ENCODE measurements at places on chromosomes 7 and 10. TPM values are rescaled to one million over a fixed set of nuclear protein-coding genes. Genes with fewer than 3 reads are reported as not detected.

Gene RELN
- 0.52 TPM for total RNA-seq

Gene STMP1
- total RNA-seq: 45.2 TPM

Gene ASB10
- total RNA-seq: not detected

Gene MBL2
- not detected for total RNA-seq

Gene VAX1
- total RNA-seq: 3.2 TPM

Gene JAKMIP3
- 0.65 TPM for total RNA-seq

Gene CACNB2
- total RNA-seq: 0.43 TPM

Gene TMEM248
- total RNA-seq: 104 TPM

Gene HMX2
- not detected for total RNA-seq

Gene ASZ1
- not detected for total RNA-seq

Gene CCL24
- total RNA-seq: not detected

Gene DPP6
- total RNA-seq: not detected

Gene SMKR1
- total RNA-seq: not detected

Gene VWC2
- total RNA-seq: not detected

Gene SFTPA1
- total RNA-seq: not detected

Gene AKR1E2
- 1.7 TPM for total RNA-seq

Gene WEE2
- not detected for total RNA-seq

Gene SPDYE6
- total RNA-seq: not detected

Gene PNLIP
- total RNA-seq: not detected

Gene TSPAN13
- total RNA-seq: 5.5 TPM

Gene GPR26
- not detected for total RNA-seq

Gene CYP26C1
- total RNA-seq: not detected

Gene MMD2
- not detected for total RNA-seq

Gene CTAGE4
- total RNA-seq: 1.3 TPM

Gene TCERG1L
- not detected for total RNA-seq

Gene AKR1B15
- not detected for total RNA-seq

Gene PMS2
- 26.3 TPM for total RNA-seq

Gene CFAP58
- total RNA-seq: 0.29 TPM

Gene XRCC2
- 1.4 TPM for total RNA-seq

Gene PWWP2B
- 12.9 TPM for total RNA-seq

Gene SFMBT2
- 2.7 TPM for total RNA-seq

Gene RHOBTB1
- total RNA-seq: 16.0 TPM

Gene PRPS1L1
- not detected for total RNA-seq

Measured in osteocyte (in vitro differentiated cells).